T-helper 17 cell (primary cell): ENCODE measurements at places on chromosomes 7 and 10.

DNA sequence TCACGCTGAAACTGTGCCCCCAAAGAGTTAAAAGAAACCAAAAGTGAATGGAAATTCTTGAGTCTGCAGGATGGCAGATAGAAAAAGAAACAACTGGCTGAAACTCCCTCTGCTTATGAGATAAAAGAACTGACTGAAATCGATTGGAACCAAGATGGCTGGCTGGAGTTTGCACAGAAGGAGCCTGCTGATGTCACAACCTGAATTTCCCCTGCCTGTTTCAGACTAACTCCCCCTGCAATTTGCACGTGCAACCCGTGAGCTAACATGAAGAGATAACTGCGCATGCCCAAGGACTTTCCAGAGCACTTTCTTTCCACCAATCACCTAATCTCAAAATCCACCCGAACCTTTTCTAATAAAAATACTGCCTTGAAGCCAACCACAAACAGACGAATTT is 435.5 kb downstream of the CALN1 start:
- no peak for DNase-seq
- H3K4me3 ChIP-seq = no peak overlapping the region
- no peaks in the 10 kb centered on the region for H3K36me3 ChIP-seq
- no peaks in the 10 kb centered on the region for H3K4me1 ChIP-seq

- no peak overlapping the region for H3K4me3 ChIP-seq
- no peaks in the 10 kb centered on the region for H3K27me3 ChIP-seq
- no peak overlapping the region for H3K27ac ChIP-seq
- no peaks in the 10 kb centered on the region for H3K4me1 ChIP-seq
Measured at GRCh38 chr7:128877756-128878120, 15.1 kb downstream of the ATP6V1F start.

GRCh38 chr7:41130086-41130485 is 572.8 kb downstream of the INHBA start:
- H3K4me1 ChIP-seq = no peaks in the 10 kb centered on the region
- DNase-seq = no peak
- H3K36me3 ChIP-seq = no peaks in the 10 kb centered on the region
- H3K27ac ChIP-seq = no peak overlapping the region

DNA sequence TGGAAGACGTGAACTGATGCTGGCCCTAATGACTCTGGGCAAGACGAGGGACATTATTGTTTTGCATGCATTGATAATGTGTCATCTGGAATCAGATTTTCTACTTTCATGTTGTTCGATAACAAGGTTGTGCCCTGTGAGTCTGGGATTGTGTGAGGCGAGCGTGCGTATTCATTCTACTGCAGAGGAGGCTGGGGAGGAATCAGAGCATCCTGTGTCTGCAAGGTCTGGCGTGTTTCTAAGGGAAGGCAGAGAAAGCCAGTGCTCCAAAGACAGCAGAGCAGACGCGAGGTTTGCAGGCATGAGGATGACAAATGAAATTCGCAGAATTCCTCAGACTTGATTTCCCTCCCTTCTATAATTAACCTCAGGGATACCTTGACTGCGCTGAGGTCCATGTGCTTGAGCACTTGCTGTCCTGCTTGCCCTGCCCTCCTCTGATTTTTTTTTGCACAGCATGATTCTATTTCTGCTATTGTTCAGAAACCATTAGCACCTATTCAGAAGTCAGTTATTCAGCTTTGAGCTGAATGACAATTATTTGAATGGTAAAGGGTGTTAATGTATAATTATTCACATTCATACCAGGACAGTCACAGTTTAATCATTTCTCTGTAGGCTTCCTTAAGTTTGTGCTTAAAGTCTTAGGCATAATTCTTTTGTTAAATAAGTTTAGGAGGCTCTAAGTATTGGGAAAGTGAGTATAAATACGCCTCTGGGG is 233.6 kb downstream of the EBF3 start:
- no peak for DNase-seq
- peaks cover 2% of the 10 kb centered on the region for H3K36me3 ChIP-seq
- H3K27ac ChIP-seq = no peak overlapping the region
- H3K4me3 ChIP-seq = no peak overlapping the region

DNA sequence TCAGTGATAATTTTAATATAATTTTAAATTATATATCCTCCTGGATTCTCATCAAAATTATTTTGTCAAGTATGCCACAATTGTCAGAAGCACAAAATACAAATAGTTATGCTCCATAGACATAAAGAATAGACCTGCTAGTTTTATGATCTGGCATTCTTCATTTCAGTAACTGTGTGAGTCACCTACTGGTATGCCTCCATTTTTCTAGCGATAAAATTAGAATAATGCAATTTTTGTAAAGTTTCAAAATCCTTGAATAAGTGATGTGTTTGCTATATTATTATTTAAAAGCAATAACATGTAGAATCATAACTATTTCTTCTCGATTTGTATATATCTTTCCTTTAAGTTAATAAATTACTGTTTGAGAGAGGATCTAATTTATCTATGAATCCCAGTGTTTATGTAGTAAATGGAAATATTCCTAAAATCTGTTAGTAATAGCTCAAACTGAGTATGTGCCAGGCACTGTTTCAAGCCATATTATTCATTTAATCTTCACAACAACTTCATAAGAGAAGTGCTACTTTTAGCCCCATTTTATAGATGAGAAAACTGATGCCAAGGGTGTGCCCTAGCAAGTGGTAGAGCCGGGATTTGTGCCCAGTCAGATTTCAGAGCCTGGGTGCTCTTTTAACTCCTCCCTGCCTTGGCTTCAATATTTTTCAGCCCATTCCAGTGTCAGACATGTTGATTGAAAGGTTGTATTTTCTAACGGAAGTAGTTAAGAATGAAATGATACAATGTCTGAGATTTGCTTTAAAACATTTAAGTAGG is 38.4 kb downstream of the NET1 start:
- H3K4me1 ChIP-seq = peaks cover 11% of the 10 kb centered on the region
- no peaks in the 10 kb centered on the region for H3K36me3 ChIP-seq
- no peak overlapping the region for H3K4me3 ChIP-seq
- no peak for DNase-seq

DNA sequence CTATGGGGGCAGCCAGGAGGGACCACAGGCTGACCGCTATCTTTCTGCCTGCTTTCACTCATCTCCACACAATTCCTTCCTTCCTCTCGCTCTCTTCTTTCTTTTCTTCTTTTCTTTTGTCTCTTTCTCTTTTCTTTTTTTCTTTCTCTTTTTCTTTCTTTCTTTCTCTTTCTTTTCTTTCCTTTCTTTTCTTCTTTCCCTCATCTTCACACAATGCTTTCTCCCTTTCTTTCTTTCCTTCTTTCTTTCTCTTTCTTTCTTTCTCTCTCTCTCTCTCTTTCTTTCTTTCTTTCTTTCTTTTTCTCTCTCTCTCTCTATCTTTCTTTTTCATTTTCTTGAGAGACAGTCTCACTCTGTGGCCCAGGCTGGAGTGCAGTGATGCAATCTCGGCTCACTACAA is 6.8 kb upstream of the MUC12 start:
- H3K4me3 ChIP-seq = no peak overlapping the region
- peaks cover 9% of the 10 kb centered on the region for H3K36me3 ChIP-seq
- H3K27ac ChIP-seq = no peak overlapping the region
- no peak for DNase-seq
- peaks cover 14% of the 10 kb centered on the region for H3K4me1 ChIP-seq

GRCh38 chr10:54702583-54703485 is 98.2 kb downstream of the PCDH15 start:
- H3K4me3 ChIP-seq = no peak overlapping the region
- H3K36me3 ChIP-seq = no peaks in the 10 kb centered on the region
- no peaks in the 10 kb centered on the region for H3K4me1 ChIP-seq
- no peak for DNase-seq
- no peak overlapping the region for H3K27ac ChIP-seq
- H3K27me3 ChIP-seq = no peaks in the 10 kb centered on the region

DNA sequence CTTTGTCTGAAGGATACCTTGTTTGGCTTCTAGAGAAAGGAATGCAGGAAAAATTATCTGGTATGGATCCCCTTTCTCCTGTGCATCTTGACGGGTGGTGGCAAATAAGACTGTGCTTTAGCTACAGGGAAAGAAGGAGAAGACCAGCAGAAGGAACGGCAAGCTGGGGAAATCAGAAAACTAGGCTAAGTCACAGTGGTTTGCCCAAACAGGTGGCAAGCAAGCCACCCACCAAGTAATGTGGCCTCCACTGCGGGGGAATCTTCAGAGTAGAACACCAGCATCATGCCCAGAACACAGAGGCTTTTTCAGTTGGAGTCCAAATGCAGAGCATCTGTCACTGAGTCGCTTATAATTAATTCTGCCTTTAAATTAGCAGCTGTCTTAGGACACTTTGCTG is 282.8 kb downstream of the PHF14 start:
- no peak for DNase-seq
- no peak overlapping the region for H3K27ac ChIP-seq
- no peak overlapping the region for H3K4me3 ChIP-seq

DNA sequence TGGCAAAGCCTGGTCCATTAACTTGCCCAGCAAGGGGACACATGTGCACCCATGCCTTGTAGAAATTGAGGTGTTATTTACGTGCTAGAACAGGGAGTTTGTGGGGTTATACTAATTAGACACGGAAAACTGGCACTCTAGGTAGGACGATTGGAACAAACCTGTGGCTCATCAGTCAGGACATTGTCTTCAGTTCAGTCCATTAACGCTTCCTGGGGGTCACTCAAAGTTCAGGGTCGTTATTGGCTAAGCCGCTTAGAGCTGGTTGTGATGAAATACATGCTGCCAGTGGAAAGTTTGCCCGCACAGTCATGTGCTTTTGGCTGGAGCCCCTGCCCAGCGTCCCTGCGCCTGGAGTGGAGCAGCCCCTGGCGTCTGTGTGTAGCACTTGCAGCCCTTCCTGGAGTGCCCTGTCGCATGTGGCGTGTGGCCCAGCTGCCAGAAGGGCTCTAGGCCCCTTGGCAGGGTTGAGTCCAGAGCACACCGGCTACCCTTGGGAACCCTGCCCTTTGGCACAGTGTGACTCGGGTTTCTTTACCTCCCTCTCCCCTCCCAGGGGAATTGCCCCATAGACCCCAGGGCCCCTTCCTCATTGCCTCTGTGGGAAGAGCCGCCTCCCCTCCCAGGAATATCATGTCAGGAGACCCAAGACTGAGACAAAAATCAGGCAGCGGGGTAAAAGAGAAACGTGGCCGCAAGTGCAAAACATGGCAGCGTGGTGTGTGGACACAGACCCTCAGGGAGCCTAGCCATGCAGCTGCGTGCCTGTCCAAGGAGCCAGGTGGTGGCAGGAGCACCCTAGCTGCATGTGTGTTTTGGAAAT is 9.8 kb downstream of the ZNF775 start:
- H3K4me1 ChIP-seq = no peaks in the 10 kb centered on the region
- DNase-seq = peak; percentile 4
- H3K36me3 ChIP-seq = no peaks in the 10 kb centered on the region
- no peak overlapping the region for H3K27ac ChIP-seq

DNA sequence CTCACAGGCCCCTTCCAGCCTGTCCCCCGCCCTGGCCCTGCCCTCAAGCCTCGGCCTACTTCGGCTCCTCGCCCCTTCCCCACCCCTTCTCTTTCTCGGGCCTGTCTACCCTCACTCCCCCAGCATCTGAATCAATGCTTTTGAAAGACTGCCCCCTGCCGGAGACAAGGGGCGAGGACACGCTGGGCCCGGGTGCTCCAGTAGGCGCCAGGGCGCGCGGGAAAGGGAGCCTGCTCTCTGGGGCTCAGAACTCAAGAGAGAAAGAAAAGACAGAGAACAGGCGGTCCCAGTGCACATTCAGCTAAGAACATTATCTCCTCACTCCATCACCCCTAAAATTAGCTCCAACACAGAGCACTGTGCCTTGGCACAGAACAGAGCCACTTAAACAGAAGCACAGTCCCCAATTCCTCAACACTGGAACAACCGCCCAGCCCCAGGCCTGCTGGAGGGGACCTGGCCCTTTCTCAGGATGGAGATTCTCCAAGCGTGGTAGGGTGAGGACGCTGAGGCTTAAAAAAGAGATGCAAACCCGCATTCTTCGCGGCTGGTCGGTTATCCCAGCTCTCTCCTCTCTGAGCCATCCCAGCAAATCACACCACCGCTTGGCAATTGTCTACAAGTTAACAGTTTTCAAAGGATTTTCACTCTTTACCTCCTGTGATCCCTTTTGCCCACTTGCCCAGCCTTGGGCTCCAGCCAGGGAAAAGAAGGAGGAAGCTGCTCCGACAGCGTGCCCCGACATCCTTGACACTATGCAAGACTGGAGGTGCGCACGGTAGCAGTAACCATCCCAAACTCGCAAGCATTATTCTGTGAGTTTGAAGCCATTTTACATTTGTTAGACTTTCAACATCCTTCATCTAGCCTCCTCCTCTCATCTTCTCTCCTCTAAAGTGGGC is 2.1 kb downstream of the GIGYF1 start:
- peak overlapping the region; percentile 95 for H3K27ac ChIP-seq
- DNase-seq = peak; percentile 81
- no peaks in the 10 kb centered on the region for H3K36me3 ChIP-seq
- H3K4me3 ChIP-seq = peak overlapping the region; percentile 97

DNA sequence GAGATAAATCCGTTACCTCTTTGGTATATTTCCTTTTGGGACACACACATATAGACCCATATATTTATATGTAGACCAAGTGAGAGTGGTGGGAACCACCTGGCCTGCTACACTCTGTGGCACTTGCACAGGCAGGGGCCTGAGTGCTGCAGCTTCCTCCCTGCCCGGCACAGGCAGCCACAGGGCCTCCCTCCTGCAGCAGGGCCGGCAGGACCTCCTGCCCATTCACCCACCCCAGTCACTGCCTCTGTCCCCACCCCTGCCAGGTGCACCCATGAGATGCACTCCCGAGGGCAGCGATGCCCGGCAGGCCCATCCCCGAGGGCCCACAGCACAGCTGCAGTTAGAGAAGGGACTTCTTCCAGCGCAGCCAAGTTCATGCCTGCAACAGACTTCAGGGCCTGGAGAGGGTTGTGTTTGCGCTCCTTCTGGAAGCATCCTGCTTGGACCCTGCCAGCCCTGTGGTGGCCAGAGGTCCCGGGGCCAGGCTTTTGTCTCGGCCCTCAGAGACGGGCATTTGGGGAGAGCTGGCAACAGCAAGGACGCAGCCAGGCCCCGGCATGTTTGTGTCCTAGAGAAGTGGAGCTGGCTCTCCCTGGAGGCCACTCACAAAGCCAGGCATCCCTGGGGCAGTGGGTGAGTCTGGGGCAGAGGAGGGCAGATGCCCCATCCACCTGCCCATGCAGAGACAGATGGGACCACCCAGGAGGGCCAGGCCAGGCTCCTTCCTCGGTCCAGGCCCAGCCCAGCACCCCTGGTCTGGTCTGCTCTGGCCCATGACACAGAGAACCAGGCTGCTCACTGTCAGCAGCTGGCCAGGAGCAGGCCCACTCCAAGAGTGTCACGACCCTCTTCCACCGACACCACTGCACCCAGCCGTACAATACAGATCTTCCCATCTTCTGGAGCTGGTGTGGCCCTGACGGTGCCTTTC is 41.4 kb downstream of the PWWP2B start:
- H3K4me1 ChIP-seq = peaks cover 7% of the 10 kb centered on the region
- no peaks in the 10 kb centered on the region for H3K36me3 ChIP-seq
- no peak overlapping the region for H3K4me3 ChIP-seq

GRCh38 chr10:43267811-43268210 is 946 bp upstream of the RASGEF1A start:
- peaks cover 2% of the 10 kb centered on the region for H3K36me3 ChIP-seq
- peaks cover 12% of the 10 kb centered on the region for H3K4me1 ChIP-seq
- H3K27me3 ChIP-seq = peaks cover 39% of the 10 kb centered on the region
- no peak overlapping the region for H3K27ac ChIP-seq
- H3K4me3 ChIP-seq = peak overlapping the region; percentile 79
- DNase-seq = no peak
